ENCODE measurements at places on chromosomes 3 and 15. TPM values are rescaled to one million over a fixed set of nuclear protein-coding genes. Genes with fewer than 3 reads are reported as not detected.
A peak's percentile ranks its signal among the peaks of the same experiment; 100 is the strongest.

DNA sequence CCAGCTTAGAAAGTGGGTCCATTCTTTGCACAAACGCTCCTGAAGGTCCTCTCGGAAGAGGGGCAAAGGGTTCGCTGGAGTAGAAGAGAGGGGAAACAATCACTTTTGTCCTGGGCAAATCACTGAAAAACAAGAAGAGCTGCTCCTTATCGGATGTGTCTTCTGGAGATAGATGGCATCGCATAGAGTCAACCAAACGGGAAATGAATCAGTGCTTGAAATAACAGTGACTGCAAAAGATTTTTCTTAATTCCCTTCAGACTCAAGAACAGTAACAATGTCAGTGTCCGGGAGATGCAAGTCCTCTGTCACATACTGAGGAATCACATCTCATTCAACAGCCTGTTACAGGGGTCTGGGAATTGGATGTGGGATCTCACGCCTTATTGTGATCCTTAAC lies 78.8 kb upstream of the PCSK6 start:
- H3K4me3 ChIP-seq = no peak overlapping the region
- DNase-seq = no peak
- no peaks in the 10 kb centered on the region for H3K27me3 ChIP-seq

- no peaks in the 10 kb centered on the region for H3K36me3 ChIP-seq
- DNase-seq = no peak
- peak within 1 kb of the TSS; percentile 57 for H3K4me3 ChIP-seq
- H3K27ac ChIP-seq = no peak within 1 kb of the TSS
- peaks cover 77% of the 10 kb centered on the region for H3K27me3 ChIP-seq
Measured at GRCh38 chr15:91099995-91100813, at the start of gene SV2B. Gene SV2B (plus strand): TSS chr15:91100257. CDS start chr15:91226264, 126,007 bp downstream.

DNA sequence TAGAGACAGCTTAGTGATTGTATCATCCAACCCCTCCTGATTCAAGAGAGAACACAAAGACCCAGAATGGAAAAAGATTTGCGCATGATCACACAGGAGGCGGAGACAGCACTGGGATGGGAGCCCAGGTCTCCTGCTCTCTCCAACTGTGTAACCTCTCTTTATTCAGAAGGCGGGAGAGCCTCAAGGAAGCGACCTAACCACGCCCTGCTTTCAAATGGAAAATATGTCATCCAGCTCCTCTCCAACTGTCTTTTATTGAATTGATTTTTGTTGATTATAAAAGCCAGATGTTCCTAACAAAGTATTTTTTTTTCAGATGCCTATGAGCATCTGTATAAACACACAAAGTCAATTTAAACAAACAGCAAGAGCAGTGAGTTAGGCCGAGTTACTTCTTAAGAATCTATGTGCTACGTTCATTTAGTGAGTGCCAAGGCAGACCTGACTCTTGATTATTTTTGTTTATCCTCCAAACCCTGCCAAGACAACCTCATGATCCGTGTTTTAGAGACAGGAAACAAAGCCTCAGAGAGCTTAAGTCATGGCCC lies 74.5 kb downstream of the BFSP2 start:
- no peak for DNase-seq
- H3K4me3 ChIP-seq = no peak overlapping the region
- H3K4me1 ChIP-seq = peaks cover 30% of the 10 kb centered on the region
- H3K27ac ChIP-seq = peak overlapping the region; percentile 27
- no peaks in the 10 kb centered on the region for H3K27me3 ChIP-seq

Gene ABI3BP
- 108 TPM for total RNA-seq

DNA sequence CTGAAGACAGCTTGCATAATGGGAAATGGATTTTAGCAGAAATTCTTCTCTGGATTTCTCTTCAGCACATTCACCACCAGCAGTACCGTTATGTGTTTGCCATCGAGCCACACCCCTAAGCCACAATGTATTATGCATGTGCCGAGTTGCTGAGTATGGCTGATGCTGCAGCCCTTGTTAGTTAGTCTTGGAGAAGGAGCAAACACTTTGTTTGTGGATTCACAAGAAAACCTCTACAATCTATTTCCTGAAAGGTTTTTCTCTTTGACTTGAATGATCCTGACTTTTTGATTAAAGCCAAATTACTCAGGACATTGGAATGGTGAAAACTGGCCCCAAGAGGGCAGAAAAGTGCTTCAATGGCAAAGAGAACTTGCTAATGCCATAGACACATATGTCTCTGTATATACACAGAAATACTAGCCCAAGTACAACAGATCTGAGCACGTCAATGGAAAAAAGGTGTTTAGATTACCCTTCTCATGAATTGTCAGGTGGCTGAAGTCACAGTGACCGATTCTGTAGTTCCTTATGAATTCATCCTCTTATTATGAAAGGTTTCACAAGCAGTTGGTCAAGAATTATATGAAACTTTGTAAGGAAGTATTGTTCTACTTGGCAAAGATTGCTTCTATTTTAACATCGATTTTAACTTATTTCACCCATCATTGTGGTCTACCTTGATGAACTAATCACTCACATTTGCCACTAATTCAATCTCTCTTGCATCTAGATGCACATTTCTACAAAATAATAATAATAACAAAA lies 103.0 kb downstream of the P3H2 start:
- H3K36me3 ChIP-seq = no peaks in the 10 kb centered on the region
- H3K27ac ChIP-seq = no peak overlapping the region
- DNase-seq = no peak
- H3K4me1 ChIP-seq = no peaks in the 10 kb centered on the region

Gene OR5H6
- total RNA-seq = not detected

DNA sequence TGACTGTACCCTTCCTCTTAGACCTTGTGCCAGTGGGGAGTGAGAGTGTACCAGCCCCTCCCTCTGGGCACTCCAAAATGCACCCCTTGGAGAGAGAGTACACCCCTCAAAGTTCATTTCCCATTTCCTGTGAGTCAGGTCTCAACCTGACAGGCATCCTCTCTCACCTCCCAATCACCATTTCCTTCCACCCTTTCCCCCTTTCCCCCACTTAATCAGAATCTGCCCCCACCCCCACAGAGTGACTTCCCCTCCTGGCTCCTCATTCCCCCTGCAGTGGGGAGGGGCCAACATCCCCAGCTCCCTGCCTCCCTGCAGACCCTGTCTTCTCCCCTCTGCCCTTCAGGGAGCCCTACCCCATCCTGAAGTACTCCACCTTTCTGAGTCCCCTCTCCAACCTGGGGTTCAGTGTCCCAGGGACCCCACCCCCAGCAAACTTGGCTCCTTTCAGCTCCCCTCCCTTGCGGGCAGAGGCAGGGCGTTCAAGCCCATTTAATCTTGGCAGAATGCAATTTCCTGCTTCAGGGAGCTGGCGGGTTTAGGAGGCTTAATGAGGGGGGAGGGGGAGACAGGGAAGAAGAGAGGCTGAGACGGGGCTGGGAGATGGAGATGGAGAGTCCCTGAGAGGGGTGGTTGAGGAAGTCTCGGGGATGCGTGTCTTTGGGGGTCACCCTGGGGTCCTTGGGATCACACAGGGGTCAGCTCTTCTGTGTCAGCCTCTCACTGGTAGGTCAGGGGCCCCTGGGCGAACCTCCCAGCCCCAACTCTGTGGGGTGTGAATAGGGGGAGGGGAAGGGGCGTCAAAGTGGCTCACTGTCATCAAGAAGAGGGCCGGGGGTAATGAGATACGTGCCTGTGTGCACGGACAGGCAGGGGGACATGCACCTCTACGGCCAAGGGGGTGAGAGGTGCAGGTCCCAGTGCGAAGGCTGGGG lies 16.6 kb upstream of the SEMA3F start:
- H3K4me3 ChIP-seq = no peak overlapping the region
- no peak for DNase-seq
- H3K27ac ChIP-seq = no peak overlapping the region
- no peaks in the 10 kb centered on the region for H3K36me3 ChIP-seq

Gene CATSPER2
- total RNA-seq = 2.7 TPM

GRCh38 chr3:425079-425478 lies 228.5 kb downstream of the CHL1 start:
- no peaks in the 10 kb centered on the region for H3K4me1 ChIP-seq
- no peak overlapping the region for H3K4me3 ChIP-seq
- no peaks in the 10 kb centered on the region for H3K27me3 ChIP-seq
- no peaks in the 10 kb centered on the region for H3K36me3 ChIP-seq
- H3K27ac ChIP-seq = no peak overlapping the region
- DNase-seq = no peak

DNA sequence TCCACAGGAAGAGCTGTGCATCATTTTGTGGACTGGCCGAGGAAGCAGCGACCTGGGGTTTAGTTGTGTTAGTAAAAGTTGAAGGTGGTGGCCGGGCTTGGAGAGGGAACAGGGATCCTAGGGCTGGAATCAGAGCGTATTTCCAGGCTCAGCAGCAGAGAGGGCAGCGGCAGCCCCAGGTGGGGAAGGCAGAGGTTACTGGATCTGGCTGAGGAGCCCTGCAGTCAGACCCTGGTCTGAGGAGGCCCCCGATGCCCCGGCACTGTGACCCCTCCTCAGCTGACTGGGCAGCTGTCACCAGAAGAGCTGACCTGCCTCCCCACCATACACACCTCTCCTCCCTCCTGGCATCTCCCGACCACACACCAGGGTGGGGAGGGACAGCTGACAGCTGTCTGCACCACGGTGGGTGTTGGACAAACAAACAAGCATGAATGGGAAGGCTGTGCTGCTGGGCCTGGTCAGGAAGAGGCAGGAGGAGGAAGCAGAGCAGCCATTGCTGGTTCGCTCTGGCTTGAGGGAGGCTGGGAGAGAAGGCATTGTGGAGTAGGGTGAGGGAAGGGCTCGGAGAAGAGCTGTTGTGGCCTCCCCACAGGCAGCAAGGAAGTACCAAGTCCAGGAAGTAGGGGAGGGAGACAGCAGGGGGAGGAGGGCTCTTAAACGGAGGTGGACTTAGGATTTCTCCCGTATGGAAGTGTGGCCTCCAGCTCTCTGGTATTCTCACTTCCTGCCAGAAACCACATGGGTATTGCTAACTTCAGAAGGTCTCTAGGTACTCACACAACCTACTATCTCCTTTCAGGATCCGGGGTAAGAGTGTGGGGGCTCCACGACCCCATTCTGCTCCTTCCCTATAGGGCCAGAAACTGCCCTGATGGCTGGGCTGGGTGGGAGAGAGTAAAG lies 49.5 kb upstream of the HACD2 start:
- peaks cover 71% of the 10 kb centered on the region for H3K36me3 ChIP-seq
- no peaks in the 10 kb centered on the region for H3K27me3 ChIP-seq
- peak overlapping the region; percentile 18 for H3K27ac ChIP-seq
- DNase-seq = no peak

DNA sequence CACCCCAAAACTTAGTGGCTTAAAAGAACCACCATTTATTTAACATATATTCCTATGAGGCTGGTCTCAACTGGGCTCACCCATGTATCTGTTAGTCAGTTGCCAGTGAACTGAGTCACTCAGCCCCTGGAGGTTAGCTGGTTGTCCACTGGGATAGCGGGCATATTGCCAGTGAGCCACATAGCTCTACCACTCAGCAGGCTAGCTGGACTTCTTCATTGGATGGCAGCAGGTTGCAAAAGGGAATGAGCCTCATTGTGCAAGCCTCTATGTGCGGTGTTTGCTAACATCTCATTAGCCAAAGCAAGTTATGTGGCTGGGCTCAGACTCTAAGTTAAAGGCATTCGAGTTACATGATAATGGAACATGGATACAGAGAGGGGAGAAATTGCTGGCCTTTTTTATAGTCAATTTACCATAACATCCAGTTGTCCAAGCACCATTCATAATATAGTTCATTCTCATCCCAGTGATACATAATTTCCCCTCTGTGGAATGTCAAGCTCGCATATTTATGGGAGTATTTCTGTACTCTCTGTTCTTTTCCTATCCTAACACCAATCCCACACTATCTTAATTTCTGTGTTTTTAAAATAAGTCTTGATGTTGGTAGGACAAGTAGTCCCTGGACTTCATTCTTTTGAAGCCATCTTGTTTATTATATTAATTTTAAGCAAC lies 8.7 kb downstream of the BTD start:
- peak; percentile 66 for DNase-seq
- H3K36me3 ChIP-seq = no peaks in the 10 kb centered on the region
- H3K27me3 ChIP-seq = no peaks in the 10 kb centered on the region

- no peak overlapping the region for H3K27ac ChIP-seq
- no peaks in the 10 kb centered on the region for H3K4me1 ChIP-seq
- no peaks in the 10 kb centered on the region for H3K36me3 ChIP-seq
Measured at GRCh38 chr15:89442155-89442554, 54.2 kb downstream of the RHCG start.

- no peak overlapping the region for H3K27ac ChIP-seq
- H3K4me1 ChIP-seq = peaks cover 18% of the 10 kb centered on the region
- no peak for DNase-seq
- no peaks in the 10 kb centered on the region for H3K36me3 ChIP-seq
Measured at GRCh38 chr3:46878781-46879436, 1.4 kb downstream of the PTH1R start.

DNA sequence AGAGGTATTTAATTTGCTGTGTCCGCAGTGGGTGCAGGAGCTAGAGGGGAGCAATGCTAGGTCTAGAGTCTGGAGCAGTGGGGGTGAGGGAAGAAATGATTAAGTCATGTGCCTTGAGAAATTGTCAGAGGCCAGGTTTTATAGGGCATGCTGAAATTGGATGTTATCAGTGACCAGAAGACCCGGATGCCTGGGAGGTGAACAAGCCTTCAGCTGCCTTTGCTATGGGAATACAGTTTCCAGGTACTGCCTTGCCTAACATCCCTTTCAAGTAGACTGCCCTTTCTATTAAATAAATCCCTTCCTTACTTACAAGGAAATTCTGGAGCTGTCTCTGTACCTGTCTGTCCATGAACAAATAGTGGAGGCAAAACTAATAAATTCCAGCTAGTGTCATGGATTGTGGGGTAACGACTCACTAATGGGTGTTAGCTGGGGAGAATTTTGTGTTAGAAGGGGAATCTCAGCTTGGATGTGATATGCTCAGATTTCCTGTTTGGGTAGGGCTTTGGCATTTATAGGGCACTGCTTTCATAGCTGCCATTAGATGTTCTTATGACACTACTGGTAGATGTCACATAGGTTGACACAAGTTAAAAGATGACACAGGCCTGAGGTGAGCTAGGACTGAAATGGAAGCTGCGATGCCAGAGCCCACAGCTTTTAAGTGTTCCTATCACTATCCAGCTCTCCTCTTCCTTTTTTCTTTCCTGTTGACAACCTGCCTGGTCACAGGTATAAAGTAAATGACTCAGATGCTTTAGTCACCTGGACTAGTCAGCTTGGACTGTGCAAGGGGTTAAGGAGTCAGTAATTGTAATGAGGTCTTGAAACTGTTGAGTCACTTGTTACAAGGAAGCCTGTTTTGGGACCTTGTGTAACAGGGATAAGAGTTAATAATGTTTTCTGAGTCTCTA lies 21.3 kb downstream of the CHD2 start:
- no peaks in the 10 kb centered on the region for H3K27me3 ChIP-seq
- peak overlapping the region; percentile 50 for H3K27ac ChIP-seq
- peaks cover 76% of the 10 kb centered on the region for H3K4me1 ChIP-seq
- no peak for DNase-seq
- H3K36me3 ChIP-seq = peaks cover 37% of the 10 kb centered on the region

- H3K4me3 ChIP-seq = no peak overlapping the region
- H3K36me3 ChIP-seq = no peaks in the 10 kb centered on the region
- DNase-seq = no peak
- no peak overlapping the region for H3K27ac ChIP-seq
- no peaks in the 10 kb centered on the region for H3K27me3 ChIP-seq
- peaks cover 7% of the 10 kb centered on the region for H3K4me1 ChIP-seq
Measured at GRCh38 chr15:62344806-62345539, 179.9 kb upstream of the C2CD4B start.

Measured in lower lobe of right lung (tissue), 2 donors.